ENCODE measurements at places on chromosomes 11 and 22.
A peak's percentile ranks its signal among the peaks of the same experiment; 100 is the strongest.

- no peak for DNase-seq
Measured at GRCh38 chr22:48639896-48640748, 1187.6 kb downstream of the BRD1 start.

- DNase-seq, result no peak
Measured at GRCh38 chr22:33081686-33082590, 23.8 kb upstream of the SYN3 start.

DNA sequence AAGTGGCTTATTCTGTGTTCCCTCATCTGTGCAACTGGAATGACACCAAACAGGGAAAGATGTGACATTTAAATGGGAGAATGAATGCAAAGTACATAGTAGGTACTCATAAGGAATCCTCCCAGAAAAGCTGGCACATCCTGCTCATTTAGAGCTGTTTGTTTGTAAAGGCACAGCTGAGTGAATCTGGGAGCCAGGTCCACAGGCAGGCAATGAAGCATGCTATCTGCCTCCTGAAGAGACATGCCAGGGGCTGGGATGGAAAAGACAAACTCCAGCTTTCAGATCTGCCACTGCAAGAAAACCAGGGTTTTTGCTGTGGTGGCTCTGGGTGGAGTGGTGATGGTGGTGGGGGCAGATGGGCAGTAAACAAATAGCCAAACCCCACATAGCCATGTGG lies 150.1 kb downstream of the TENM4 start:
- no peak for DNase-seq

DNA sequence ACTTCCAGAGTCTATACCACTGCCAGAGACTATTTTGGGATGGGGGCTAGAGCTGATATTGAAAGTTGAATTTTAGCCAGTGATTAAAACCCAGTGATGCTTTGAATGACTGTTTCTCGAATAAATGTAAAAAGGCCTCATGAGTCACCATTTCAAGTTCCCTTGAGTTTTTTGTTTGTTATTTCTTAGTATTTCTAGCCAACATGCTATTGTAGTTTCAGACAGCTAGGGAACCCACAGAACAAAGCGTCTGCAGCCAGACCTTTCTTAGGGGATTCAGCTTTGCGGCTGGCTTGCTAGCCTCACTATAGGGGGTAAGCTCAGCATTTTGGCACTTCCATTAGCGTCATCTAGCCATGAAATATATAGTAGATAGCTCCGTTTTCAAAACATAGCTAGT lies 66.5 kb downstream of the DBX1 start:
- DNase-seq, result peak; percentile 70

GRCh38 chr11:57306940-57307565 lies 17.7 kb downstream of the TNKS1BP1 start:
- no peak for DNase-seq

DNA sequence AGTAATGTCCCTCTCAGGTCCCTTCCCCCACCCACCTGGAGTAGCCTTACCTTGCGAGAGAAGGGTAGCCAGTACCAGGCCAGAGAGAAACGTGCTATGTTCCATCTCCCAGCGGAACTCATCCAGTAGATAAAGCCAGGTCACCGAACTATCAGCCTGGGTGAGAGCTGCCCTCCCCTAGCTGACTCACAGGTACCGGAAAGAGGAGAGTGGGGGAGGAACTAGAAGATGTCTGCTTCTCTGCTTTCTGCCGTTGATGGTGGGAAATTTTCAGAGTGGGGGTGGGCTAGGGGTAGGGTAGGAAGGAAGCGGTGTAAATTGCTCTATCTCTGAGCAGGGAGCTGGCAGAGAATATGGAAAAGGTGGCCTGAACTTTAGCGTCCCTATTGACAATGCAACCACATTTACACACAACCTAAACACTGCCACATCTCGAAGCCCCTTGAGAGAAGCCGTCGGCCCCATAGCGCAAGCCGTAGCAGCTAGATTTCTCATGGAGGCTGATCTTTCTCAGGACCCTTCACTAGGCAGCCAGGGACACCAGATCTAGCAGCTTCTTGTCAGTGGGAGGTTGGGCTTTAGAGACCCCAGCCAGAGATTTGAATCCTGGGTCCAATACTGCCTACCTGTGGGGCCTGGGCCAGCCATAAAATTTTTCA lies at the start of gene CD3D:
Gene CD3D, minus strand, starts transcription at position 203 of the 659 bp plus-strand sequence. Its CDS starts 98 bp downstream, at position 105.
- DNase-seq, result no peak

DNA sequence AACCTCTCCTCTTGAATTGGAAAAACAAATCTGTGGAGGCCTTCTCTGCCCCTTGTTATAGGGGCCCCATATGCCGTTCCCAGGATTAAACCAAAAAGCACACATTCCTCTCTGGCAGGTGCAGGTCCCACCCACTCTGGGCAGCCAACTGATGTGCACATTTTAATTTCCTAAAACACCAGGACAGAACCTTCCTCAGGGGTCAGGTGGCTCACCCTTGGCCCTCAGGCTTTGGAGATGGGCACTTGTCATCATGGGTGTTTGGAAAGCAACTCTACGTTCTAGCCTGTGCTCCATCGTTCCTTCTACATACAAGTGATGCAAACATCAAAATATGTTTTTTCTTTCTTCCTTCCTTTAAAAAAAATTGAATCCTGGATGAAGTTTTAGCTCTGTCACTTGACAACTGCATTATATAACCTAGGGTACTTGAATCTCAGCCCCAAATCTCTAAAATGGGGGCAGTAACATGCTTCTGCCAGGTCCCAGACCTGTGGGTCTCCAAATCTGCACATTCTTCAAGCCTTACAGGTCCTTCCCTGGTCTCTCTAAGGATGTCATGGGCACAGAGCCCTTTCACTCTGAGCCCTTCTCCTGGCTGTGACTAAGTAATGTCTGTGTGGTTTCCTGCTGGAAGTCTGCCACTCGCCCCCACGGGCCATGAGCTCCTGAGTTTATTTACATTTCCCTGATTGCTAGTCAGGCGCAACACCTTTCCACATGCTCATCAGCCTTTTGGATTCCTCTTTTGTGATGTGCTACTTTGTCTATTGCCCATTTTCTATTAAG lies 43.8 kb downstream of the KCNQ1OT1 start:
- DNase-seq, result peak; percentile 52

DNA sequence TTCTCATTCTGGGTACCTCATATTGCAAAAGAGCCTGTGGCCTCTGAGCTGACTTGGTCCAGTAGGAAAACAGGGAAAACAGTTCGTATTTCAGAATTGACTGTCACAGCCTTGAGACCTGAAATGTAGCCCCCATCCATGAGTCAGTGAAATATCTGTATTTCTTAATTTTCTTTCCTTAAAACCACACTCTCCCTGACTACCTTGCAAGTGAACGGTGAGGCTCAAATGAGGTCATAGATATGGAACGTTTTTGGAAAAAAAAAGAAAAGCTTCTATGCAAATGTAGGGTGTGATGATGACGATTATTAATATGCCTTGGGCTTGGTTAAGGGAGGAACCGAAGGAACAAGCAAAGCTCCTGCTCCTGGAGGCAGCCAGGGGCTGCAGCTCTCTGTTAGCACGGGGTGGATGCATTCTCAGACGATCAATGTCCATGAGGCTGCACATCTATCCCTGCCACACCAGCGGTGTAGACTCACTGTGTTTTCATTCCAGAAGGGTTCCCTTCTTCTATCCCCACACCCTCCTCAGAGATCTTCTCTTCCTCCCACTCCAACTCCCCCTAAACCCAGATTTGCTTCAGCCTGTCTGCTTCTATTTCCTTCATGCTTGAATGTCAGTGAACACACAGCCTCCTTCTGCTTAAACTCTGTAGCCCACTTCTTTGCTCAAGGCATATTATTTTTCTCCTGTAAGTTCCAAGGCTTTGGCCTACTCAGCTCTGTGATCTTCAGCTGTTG lies 29.2 kb upstream of the SCN3B start:
- no peak for DNase-seq

- no peak for DNase-seq
Measured at GRCh38 chr11:70434813-70435278, 36.5 kb downstream of the CTTN start.

DNA sequence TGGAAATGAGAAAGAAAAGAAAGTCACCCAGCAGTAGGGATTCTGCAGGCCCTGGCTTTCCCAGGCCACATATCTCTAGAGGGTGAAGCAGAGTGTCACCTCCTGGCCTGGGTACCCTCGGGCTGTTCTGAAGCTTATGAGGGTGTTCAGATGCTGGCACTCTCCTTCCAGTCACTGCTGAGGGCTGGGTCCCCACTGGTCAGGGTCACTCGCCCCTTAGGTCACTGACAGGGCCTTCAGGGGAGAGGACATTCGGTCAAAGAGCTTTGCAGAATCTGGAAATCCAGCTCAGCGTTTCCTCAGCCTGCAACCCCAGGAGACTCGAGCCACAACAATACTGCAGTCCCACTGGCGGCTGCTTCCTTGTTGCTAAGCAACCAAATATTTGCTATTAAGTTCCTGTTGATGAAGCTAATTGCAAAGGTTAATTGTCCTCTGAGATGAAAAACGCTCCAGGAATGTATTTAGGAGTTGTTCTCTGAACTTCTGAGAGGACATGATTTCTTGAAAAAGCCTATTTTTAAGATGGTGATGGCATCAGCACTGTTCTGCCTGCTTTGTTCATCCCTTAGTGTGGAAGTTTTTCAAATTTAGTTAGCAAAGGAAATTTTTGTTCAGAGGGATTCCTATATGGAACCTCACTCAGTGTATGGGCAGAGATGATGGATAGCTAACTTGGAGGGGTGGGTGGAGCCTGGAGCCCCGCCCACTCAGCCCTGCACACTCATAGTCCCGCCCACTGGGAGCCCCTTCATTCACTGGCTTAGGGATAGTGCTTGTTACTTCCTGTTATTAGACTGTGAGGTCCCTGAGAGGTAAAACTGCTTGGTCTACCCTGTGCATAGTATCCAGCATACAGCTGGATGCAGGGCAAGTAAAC lies 109.2 kb downstream of the CSNK2A3 start:
- DNase-seq, result no peak

DNA sequence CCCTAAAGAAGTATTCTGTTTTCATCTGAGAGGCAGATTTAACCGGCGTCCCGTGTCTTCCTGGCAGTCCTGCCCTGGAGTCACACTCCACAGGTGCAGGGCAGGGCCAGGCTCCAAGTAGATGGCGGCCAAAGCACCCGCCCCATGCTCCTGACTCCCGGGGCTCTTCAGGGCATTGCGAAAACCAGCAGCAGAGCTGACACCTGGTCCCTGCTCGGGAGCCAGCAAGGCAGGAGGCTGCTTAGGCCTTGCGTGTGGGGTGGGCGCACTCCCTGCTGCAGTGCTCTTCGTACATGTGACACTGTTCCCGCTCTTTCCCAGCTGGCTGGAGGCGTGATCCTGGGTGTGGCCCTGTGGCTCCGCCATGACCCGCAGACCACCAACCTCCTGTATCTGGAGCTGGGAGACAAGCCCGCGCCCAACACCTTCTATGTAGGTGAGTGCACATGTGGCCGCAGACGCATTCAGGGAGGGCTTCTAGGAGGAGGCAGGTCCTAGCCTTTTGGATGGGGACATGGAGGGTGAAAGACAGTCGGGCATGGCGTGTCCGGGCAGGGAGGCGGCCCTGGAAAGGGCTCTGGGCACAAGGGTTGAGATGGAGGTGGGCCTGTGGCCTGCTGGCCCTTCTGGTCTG lies 10.3 kb upstream of the TSSC4 start:
- no peak for DNase-seq
